ENCODE measurements at places on chromosomes 6 and 20.

GRCh38 chr20:37390503-37390890 lies 44.6 kb downstream of the SRC start:
- DNase-seq = no peak

DNA sequence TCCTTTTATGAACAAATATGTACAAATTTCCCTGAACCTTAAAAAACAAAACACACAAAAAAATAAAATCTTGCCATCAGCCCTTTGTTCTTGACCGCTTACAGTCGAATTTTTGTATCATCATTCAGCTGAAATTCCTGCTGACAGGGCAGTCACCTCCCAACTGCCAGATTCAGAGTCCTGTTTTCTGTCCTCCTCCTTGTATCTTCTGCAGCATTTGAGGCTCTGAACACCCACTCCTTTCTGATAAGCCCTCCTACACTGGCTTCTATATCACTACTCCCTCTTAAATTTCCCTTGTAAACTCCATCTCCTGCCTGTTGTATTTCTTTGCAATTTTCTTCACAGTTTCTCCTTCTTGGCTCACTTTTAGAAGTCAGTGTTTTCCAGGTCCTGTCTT lies 77.8 kb upstream of the CCN6 start:
- no peak for DNase-seq

- no peak for DNase-seq
These were observed 164.8 kb upstream of the DTNBP1 start for GRCh38 chr6:15827496-15828255.

- DNase-seq = no peak
These were observed 280.2 kb downstream of the ESR1 start for GRCh38 chr6:152087701-152088100.

DNA sequence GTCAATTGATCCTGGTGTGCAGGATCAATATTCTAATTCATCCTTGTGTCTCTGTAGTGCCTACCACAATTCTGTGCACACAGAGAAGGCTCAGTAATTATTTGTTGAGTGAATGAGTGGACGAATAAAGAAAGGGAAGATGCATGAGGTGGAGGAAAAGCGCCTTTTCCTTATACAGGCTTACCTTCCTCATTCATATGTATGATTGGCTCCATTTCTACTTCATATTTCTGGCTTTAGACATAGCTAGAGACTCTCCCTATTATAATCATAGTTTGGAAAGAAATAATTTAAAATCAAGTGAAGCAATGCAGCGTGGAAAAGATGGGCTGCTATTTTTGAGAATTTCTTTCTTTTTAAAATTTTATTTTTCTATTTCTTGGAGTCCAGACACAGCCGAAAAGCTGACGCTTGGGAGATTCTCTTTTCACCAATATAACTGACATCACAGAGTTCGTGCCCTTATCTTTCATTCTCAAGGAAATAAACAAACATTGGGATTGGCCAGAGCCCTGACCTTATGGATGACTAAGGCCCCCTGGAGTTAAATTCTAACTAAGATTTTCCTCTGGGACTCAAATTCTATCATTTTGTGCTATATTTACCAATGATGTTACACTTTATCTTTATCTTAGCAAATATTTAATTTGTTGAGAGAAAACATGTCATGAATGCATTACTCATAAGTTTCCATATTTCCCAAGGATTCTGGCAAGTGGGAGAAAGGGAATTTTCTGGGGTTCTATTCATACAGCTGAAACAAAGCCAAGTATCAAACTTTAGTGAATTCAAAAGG lies 48.1 kb downstream of the PRL start:
- DNase-seq = no peak
